T-helper 22 cell (primary cell): ENCODE measurements at places on chromosomes 2 and 18.

DNA sequence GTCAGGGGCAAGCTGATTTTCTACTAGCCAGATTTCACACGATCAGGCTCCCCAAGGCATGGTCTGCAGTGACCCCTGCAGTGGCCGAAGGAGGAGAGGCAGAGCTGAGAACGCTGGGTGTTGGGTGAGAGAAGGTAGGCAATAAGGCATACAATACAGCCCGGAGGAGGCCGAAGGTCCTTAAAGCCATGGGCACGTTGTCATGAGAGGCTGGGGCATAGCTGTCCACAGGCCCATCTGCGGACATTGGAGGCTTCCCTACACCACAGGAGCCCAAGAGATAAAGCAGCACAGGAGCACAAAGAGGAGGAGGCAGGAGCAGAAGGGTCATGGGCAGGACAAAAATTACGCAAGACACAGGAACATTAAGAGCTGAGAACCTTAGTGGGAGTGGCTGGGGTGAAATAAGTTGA lies 16.7 kb upstream of the BZW1 start:
- DNase-seq = no peak

GRCh38 chr2:230124757-230125431 lies 56.2 kb upstream of the SLC16A14 start:
- DNase-seq = no peak

GRCh38 chr18:50878345-50879301 lies at the start of gene ME2:
Gene ME2 (plus strand): TSS chr18:50879118. CDS start chr18:50895821, 16,703 bp downstream.
- peak; percentile 80 for DNase-seq

GRCh38 chr2:8611246-8611645 lies 70.6 kb upstream of the ID2 start:
- no peak for DNase-seq

- no peak for DNase-seq
Measured at GRCh38 chr2:82796132-82796531, 1662.9 kb downstream of the SUCLG1 start.

- DNase-seq = no peak
Measured at GRCh38 chr2:170467568-170468422, 247.3 kb upstream of the SP5 start.

DNA sequence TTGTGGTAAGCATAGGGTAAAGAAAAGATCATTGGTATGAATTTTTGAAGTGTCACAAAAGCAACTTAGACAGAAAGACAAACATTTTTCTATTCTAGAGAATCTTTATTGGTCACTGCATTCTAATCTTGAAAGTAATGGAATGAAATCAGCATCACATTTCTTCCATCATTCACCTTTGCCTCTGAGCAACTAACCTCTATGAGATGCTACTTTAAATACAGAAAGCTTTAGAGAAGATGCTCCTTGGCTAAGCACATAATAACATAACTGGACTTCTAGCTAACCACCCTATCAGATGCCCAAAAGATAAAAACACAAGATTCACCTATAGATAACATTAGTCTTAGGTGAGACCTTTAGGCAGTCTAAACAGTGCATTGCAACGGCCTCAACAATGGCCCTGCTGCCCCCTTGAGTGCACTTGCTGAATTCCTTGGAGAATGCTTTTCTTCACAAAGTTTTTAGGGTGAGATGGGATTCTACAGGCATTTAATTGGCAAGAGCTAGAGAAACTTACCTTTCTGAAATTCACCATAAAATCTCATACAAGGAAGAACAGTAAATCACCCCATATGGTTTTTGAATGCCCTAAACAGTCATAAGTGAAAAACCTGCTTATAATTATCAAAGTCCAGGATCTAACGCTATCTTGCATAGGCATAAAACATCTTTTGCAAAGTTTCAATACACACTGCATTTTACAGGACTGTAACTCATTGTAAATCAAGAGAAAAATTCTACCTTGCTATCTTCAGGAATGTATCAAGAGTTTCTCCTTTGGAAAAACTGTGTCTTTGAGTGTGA lies 791.3 kb upstream of the CHAC2 start:
- DNase-seq = no peak

- no peak for DNase-seq
Measured at GRCh38 chr2:148607566-148607965, 37.0 kb upstream of the EPC2 start.

DNA sequence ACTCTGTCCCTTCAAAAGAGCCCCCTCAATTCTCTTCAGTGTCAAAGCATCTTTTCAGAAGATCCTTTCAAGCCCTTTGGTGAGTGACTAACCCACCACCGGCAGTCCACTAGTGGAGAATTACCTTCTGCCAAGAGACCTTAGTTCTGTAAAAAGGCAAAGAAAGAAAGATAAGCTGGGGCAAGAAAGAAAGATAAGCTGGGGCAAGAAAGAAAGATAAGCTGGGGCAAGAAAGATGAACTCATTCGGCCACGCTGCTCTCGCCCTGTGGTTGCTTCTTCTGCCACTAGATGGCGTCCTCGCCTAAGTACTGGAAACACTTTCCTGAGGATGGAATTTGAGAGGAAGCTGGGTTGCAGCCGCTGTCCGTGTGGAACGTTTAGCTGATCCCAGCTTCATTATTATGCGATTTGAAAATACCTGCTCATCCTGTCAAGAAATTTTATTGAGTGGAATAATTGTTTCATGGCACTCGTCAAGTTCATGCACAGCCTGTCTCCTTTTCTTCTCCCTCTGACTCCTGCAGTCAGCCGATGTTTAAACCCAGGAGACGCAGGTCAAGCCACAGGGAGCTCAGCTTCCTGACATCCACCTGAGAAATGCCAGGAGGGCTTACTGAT lies 17.3 kb upstream of the ANXA4 start:
- DNase-seq = peak; percentile 49

DNA sequence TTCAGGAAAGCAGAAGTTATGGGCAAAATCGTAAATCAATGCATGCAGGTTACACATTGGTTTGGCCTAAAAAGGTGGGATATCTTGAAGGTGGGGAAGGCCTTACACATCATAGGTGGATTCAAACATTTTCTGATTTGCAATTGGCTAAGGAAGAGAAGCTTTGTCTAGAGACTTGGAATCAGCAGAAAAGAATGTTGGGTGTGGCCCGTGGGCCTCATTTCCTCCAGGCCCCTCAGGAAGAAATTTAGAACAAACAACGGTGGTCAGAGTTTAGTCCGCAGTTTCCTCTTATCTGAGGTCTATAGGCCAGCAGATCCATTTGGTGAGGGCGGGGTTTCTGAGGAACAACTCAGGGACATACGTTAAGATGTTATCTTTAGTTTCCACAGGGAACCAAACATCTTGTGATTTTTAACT lies 50.9 kb upstream of the AFF3 start:
- no peak for DNase-seq

- no peak for DNase-seq
Measured at GRCh38 chr2:189865826-189866225, 81.6 kb downstream of the PMS1 start.

DNA sequence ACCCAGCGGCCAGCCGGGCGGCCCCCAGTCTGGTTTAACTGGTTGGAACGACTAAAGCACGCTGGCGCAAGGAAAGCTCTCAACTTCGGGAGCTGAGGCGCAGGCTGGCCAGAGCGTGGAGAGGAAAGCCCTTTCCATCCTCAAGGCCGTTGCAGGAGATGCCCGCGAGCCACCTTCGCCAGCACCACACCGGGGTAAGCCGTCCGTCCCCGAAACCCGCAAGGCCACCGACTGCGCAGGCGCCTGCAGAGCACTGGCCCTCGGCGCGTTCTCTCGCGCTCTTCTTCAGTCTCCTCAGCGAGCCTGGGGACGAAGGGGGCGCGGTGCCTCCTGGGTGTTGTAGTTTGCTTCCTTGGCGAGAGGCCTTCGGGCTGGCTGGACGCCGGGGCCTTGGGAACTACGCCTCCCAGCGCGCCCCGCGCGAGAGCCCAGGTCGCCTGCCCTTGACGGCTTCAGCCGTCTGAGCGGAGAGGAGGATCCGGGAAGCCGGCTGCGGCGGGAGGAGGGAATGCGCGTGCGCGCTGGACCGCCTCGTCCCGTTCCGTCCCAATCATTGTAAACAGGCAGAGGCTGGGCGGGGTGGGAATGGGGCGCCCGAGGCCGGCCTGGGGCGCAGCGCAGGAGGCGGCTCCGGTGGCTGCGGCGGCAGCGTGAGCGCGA lies at the start of gene RALBP1:
Gene RALBP1, plus strand, starts transcription at position 531 of the 660 bp plus-strand sequence. CDS start 37,533 bp downstream, outside the sequence.
- peak; percentile 97 for DNase-seq

- DNase-seq = no peak
Measured at GRCh38 chr2:196268025-196268424, 96.6 kb upstream of the STK17B start.

GRCh38 chr2:77631007-77631406 lies 108.8 kb upstream of the LRRTM4 start:
- DNase-seq = no peak

- DNase-seq = no peak
Measured at GRCh38 chr18:50717563-50717962, 102.3 kb downstream of the MRO start.

- DNase-seq = no peak
Measured at GRCh38 chr2:48134704-48135103, 228.4 kb upstream of the FBXO11 start.

DNA sequence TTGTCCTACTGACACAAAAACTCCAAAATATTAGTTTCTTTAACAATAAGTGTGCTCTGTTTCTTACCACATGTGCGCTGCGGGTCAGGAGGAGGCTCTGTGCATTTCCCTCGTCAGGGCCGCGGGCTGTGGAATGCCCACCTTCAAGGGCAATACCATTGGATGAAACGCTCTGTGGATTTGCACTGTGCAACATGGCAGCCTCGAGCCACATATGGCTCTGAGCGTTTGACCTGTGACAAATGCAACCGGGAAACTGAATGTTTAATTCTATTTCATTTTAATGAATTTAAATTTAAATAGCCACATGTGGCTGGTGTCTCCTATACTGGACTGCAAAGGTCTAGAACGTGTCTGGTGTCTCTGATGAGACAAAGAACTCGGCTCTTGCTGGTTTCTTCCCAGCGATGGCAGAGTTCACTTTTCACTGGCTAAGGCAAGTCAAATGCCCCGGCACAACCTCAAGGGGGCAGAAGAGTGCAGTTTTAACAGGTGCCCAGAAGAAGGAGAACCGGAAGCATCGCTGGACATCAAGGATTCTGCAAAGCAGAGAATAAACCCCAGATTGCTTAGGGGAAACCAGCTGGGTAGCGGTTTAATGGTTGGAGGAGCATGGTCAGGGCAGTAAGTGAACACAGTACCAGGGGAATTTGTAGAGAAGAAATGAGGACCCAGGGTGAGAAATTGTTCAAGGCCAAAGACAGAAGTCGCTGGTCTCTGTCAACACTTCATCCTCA lies 37.0 kb upstream of the TMEM18 start:
- DNase-seq = no peak

DNA sequence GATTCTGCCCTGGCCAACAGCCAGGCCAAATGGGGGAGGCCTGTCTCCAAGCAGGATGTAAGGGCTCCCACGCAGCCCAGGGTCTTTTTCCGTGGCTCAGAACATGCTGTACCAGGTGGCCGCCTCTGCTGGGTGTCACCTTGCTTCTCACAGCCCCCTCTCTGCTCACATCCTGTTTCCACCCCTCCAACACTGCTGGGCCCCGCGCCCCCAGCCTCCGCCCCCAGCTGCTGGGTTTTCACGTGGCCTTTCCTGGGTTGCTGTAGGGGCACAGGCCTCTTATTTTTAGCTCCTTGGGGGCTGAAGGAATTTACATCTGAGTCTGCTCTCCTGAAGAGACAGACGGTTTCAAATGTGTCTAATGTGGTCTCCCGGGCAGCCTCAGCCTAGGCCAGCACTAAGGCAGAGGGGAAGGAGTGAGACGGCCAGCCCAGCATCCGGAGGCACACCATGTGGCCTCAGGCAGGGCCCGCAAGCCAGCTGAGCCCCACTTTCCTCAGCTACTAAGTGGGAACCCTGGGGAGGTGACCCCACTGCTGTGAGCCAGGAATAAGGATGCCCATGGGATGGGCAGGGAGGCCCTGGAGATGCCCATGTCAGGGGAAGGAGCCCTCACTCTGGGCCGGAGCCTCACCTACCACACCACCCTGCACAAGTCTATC lies 18.7 kb upstream of the DUSP2 start:
- DNase-seq = peak; percentile 29

GRCh38 chr18:10455726-10456453 lies 1.5 kb downstream of the APCDD1 start:
- no peak for DNase-seq

DNA sequence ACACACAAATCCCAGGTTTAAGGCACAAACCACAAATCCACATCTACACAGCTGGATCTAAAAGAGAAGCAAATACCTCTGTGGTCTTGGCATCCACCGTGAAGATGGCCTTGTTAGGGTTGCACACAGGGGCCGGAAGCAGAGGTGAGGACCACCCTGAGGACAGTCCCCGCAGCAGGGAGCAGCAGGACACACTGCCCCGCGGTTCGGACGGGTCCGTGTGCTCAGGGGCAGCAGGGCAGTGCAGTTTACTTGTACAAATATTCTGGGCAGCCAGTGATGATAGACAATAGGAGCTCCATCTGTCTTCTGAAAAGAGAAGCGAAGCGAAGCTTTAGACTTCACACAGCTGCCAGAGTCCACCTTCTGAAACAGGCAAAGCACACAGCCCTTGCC lies 8.8 kb downstream of the PASK start:
- DNase-seq = no peak

DNA sequence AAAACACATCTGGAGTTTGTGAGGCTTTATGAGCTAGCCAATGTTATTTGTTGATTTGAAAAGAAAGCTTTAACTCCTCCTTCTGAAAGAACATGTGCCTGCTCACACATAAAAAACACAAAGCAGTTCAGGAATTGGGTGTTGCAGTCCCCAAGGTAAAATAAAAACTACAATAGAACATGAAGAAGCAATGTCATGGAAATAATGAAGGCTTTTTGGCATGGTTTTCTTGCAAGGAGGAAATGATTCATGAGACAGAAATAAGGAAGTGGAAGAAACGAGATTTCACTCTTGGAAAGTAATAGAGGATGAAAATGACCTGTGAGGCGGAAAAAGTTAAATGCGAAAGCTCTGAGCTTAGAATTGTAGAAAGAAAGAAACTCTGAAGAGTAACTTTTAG lies 81.1 kb downstream of the TRIB2 start:
- no peak for DNase-seq

GRCh38 chr2:10532638-10533101 lies 84.5 kb upstream of the ODC1 start:
- no peak for DNase-seq

- DNase-seq = no peak
Measured at GRCh38 chr2:232479341-232480200, 8.1 kb downstream of the ECEL1 start.
